ENCODE measurements at places on chromosomes 13 and 19. TPM values are rescaled to one million over a fixed set of nuclear protein-coding genes. Genes with fewer than 3 reads are reported as not detected.
A peak's percentile ranks its signal among the peaks of the same experiment; 100 is the strongest.

Gene KLK4
- total RNA-seq = not detected

Gene NKPD1
- 0.15 TPM for total RNA-seq

Gene CYP4F8
- total RNA-seq = not detected

Gene ERICH4
- total RNA-seq = not detected

Gene CGB5
- total RNA-seq = not detected

Gene SNAPC2
- 20.4 TPM for total RNA-seq

DNA sequence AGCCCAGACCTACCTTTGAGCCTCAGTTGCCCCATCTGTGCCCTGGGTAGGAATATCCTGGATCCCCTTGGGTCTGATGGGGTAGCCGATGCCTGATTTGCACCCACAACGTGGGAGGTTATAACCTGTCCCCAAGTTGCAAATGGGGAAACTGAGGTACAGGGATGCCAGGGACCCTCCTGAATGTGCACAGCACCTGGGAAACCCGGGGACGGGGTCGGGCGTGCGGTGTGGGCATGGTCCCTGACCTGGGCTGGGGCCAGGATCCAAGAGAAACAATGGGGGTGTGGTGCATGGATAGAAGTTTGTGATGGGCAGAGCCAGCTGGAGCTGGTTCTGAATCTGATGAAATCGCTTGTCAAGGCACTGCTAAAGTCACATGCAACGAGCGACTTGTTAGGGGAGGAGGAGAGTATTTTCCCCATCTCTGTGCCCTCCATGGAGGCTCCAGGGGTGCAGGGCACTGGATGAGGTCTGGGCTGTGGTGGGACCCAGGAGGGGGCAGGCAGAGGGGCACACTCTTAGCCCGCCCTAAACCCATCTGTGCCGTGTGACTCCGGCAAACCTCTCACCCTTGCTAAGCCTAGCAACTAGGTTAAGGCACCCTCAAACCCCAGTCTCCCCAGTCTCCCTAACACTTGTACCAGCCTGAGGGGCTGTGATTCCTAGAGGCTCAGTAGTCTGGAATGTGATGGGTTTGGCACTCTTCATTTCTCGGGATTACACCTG, 749 bp downstream of the GDF15 start:
- H3K4me1 ChIP-seq = peaks cover 15% of the 10 kb centered on the region
- H3K27ac ChIP-seq = no peak overlapping the region
- peaks cover 50% of the 10 kb centered on the region for H3K27me3 ChIP-seq
- no peak for DNase-seq
- H3K4me3 ChIP-seq = no peak overlapping the region

DNA sequence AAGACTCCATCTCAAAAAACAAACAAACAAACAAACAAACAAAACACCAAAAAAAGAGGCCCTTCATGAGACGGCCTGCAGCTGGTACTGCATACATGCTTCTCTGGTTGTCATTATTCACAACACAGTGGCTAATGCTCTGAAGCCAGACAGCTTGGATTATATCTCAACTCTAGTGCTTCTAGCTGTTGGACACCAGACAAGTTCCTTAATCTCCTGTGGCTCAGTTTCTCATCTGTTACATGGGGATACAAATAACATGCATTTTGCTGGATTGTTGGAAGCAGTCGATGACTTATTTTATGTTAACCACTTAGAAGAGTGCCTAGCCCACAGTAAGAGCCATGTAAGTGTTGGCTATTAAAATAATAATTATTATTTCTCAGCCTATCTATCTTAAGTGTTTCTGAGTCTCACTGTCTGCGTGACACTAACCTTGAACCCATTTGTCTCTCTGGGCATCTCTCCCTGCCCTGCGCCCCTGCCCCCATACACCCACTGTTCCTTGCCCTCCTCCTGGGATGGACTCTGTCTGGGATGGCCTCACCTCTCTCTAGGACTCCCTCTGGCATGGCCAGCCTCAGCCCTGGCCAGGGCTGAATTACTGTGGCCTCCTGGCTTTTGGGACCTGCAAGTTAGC, 3.1 kb upstream of the JUNB start:
- peaks cover 39% of the 10 kb centered on the region for H3K4me1 ChIP-seq
- peak overlapping the region; percentile 86 for H3K4me3 ChIP-seq
- H3K36me3 ChIP-seq = peaks cover 13% of the 10 kb centered on the region
- DNase-seq = no peak
- H3K27me3 ChIP-seq = no peaks in the 10 kb centered on the region
- H3K27ac ChIP-seq = peak overlapping the region; percentile 94

- no peak overlapping the region for H3K27ac ChIP-seq
- no peaks in the 10 kb centered on the region for H3K4me1 ChIP-seq
- H3K4me3 ChIP-seq = no peak overlapping the region
- no peaks in the 10 kb centered on the region for H3K27me3 ChIP-seq
Observed at GRCh38 chr19:8731428-8732169, 10.2 kb downstream of the OR2Z1 start.

- H3K4me3 ChIP-seq = no peak overlapping the region
- no peak overlapping the region for H3K27ac ChIP-seq
- peaks cover 5% of the 10 kb centered on the region for H3K4me1 ChIP-seq
- H3K36me3 ChIP-seq = no peaks in the 10 kb centered on the region
Observed at GRCh38 chr13:108427355-108427754, 157.8 kb downstream of the TNFSF13B start.

GRCh38 chr13:36918246-36919131, 1.5 kb downstream of the SMAD9 start:
- no peak overlapping the region for H3K27ac ChIP-seq
- H3K27me3 ChIP-seq = peaks cover 72% of the 10 kb centered on the region
- DNase-seq = no peak
- no peaks in the 10 kb centered on the region for H3K36me3 ChIP-seq
- no peak overlapping the region for H3K4me3 ChIP-seq

DNA sequence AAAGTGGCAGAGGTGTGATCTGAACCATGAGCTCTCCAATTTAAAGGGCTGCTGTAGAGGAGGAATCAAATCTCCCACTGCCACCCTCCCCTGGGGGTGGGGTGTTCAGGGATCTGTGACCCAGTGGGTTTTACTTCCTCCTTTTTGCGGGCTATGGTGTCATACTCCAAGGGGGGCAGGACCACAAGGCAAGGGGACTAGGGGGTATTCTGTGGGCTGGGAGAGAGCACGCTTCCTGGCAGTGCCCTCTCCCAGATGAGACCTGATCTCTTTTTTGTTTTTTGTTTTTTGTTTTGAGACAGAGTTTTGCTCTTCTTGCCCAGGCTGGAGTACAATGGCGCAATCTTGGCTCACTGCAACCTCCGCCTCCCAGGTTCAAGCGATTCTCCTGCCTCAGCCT, 10.3 kb downstream of the PLD3 start:
- no peak overlapping the region for H3K27ac ChIP-seq
- no peak for DNase-seq
- H3K4me1 ChIP-seq = peaks cover 28% of the 10 kb centered on the region
- no peaks in the 10 kb centered on the region for H3K27me3 ChIP-seq
- no peaks in the 10 kb centered on the region for H3K36me3 ChIP-seq

DNA sequence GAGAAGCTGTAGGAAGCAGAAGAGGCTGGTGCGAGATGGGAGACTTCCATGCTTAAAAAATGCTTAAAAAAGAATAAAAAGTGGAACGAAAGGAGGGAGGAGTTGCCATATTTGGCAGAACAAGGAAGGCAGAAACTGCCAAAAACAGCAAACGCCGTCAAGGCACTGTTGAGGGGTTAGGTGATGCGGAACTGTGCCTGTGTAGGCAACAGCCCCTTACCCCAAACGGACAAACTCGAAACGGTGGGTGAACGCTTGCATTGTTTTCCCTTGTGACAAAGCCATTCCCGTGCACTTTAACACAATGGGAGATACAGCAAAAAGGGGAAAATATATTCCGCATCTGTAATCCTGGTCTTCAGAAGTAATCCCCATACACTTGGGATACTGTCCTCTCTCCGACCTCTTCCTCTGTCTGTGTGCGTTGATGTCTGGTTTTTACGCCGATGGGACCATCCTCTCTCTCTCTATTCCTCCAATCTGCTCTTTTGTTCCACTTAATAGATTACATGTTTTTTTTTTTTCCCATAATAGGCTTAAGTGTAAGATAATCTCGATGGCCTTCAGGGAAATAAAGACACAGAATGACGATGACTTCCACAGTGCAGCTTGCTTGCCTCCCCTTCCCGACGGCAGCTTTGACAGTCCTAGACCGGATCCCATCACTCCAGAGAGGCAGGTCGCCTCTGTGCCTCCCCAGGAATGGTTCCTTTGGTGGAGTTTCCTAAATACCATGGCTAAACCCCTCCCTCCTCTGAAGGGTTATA, 132.7 kb upstream of the RNF113B start:
- H3K4me3 ChIP-seq = no peak overlapping the region
- no peaks in the 10 kb centered on the region for H3K27me3 ChIP-seq
- DNase-seq = no peak
- no peak overlapping the region for H3K27ac ChIP-seq

- H3K4me1 ChIP-seq = peaks cover 3% of the 10 kb centered on the region
- DNase-seq = no peak
Observed at GRCh38 chr13:28475916-28476725, 18.8 kb downstream of the FLT1 start.

DNA sequence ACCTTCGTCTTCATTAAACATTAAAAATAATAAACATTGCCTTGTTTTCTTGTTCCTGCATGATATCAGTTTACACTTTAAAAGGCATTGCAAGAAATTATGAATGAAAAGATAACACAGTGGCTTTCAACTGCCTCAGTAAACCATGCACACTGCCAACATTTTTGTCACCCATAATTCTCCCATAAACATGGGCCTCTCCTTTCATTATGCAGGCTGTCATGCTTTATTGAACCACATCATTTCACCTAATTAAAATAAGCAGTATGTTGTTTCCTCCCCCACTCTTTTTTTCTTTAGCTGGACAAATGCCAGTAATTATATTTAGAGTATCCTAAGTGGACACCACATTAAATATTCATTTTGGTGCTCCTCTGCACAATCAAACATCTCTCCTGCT, 1566.5 kb upstream of the SLC10A2 start:
- DNase-seq = no peak
- no peak overlapping the region for H3K27ac ChIP-seq
- no peaks in the 10 kb centered on the region for H3K36me3 ChIP-seq
- no peaks in the 10 kb centered on the region for H3K27me3 ChIP-seq
- H3K4me3 ChIP-seq = no peak overlapping the region

GRCh38 chr13:28503182-28503967, 8.4 kb upstream of the FLT1 start:
- DNase-seq = no peak
- H3K4me3 ChIP-seq = no peak overlapping the region
- H3K27me3 ChIP-seq = peaks cover 19% of the 10 kb centered on the region
- H3K36me3 ChIP-seq = no peaks in the 10 kb centered on the region
- no peak overlapping the region for H3K27ac ChIP-seq
- H3K4me1 ChIP-seq = peaks cover 3% of the 10 kb centered on the region

- H3K27ac ChIP-seq = no peak overlapping the region
- H3K4me3 ChIP-seq = no peak overlapping the region
- H3K27me3 ChIP-seq = no peaks in the 10 kb centered on the region
Observed at GRCh38 chr13:22592515-22592914, 588.3 kb upstream of the SGCG start.

DNA sequence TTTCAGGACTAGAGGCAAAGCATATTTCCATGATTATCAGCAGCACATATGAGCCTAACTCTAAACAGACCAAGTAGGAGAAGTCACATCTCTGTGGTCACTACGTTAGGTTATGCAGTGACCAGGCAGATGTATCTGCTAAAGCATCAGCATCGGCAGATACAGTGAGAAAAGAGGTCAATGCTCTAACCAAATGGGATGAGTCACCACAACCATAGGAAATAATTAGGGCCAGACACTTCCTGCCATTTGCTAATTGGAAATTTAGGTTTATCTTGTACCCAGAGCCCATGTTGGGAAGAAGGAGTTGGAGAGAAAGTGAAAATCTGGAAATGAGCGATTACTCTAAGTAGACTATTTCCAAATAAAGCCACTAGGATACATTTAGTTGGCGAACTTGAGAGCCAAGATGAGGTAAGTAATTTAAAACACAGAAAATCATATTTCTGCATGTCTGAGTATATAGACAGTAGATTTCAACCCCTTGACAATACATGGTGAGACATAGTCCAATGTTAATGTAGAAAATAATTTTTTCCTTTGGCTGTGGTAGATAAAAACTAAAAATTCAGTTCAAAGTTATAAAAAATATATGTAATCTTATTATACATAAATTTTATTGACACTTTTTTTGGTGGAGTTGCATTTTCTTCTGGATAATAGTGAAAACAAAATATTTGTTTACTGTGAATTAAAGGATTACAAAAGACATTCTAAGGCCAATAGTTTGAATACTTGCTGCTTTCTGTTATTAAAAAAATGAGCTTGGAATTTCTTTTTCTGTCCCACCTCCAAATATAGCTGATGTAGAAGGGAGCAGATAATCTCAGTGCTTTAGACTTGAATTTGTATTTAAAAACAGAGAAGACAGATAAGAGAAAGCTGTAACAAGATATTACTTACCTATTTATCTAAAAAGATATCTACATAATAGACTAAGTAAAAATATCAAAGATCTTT, 104.4 kb upstream of the CSNK1A1L start:
- H3K4me1 ChIP-seq = no peaks in the 10 kb centered on the region
- H3K36me3 ChIP-seq = no peaks in the 10 kb centered on the region
- no peak for DNase-seq

DNA sequence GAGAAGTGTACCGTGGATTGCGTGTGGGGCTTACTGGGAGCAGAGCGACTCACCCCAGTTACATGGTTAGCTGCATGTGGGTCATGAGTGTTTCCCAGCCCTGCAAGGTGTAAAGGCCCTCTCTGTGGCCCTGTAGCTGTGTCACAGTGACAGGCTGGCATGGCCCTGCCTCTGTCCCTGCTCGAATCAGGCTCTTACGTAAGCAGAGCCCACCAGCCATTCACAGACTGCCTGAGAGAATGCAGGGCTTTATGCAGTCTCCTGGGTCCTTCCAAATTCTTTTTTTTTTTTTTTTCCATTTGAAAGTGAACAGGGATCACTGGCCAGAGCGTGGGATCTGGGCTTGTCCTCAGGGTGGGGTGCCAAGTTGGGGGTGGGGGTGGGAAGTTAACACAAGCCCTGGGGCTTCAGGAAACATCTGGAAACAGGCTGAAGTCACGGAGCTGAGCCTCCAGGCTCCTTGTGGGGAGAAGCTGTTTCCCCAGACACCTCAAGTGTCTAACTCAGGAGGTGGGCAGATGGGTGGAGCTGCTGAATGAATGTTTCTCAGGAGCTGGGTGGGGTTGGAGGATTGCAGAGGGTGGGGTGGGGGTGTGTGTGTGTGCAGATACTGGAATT, 13.4 kb downstream of the TECR start:
- peaks cover 11% of the 10 kb centered on the region for H3K4me1 ChIP-seq
- DNase-seq = no peak
- no peak overlapping the region for H3K4me3 ChIP-seq
- H3K27me3 ChIP-seq = no peaks in the 10 kb centered on the region
- no peak overlapping the region for H3K27ac ChIP-seq

Data from activated CD4-positive, alpha-beta memory T cell treated with anti-CD3 and anti-CD28 coated beads, Interleukin-2, amount 10 ng/mL, durations not matched to agents 7 days and 5 days (primary cell).